Lung (tissue), 17 donors: ENCODE measurements at places on chromosomes 7 and 10. TPM values are rescaled to one million over a fixed set of nuclear protein-coding genes. Genes with fewer than 3 reads are reported as not detected.

Gene SPAM1
- not detected for total RNA-seq

Gene GOLGA7B
- 0.23 TPM for total RNA-seq

Gene MINDY4
- total RNA-seq, result 13.3 TPM

Gene HTR7
- 0.65 TPM for total RNA-seq

GRCh38 chr7:73871163-73872011 is 10.4 kb downstream of the TMEM270 start:
- no peak for DNase-seq
- H3K4me3 ChIP-seq, result no peak overlapping the region
- no peaks in the 10 kb centered on the region for H3K36me3 ChIP-seq
- H3K4me1 ChIP-seq, result peaks cover 11% of the 10 kb centered on the region
- H3K27me3 ChIP-seq, result no peaks in the 10 kb centered on the region
- no peak overlapping the region for H3K27ac ChIP-seq

DNA sequence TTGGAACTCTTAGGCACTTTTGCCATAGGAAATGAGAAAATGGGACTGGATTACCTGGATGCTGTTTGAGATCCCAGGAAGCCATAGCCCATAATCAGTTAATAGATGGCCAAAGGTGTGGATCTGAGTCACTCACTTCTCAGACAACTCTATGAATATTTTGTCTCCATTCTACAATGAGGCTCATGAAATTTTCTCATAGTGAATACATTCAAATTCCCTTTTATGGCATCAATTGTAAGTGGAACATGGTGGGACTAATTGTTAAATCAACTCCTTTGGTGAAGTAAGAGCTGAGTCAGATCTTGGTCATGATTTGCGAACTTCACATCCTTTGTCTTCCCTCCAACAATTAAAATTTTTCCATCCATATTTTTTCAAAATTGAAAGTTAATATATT is 222.1 kb downstream of the ARL4A start:
- H3K27me3 ChIP-seq, result no peaks in the 10 kb centered on the region
- H3K36me3 ChIP-seq, result no peaks in the 10 kb centered on the region
- no peak overlapping the region for H3K27ac ChIP-seq
- DNase-seq, result no peak

DNA sequence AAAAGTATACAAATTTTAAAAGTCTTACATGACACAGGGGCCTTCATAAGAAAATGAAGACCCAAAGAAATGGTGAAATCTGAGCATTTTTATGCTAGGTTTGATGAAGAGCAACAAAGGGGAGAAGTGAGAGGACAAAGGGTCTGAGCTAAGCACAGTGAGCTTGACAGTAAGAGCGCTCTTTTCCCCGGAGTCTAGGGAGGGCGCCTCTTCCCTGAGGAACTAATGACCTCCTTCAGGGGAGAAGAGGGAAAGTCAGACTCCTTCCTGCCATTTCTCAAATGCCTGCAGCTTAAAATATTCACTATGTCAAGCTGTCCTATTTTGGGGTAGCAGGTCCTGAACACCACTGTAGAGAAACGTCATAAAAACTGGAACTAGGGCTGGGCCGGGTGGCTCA is 18.1 kb upstream of the PAXIP1 start:
- no peaks in the 10 kb centered on the region for H3K4me1 ChIP-seq
- no peak for DNase-seq
- H3K27me3 ChIP-seq, result no peaks in the 10 kb centered on the region

DNA sequence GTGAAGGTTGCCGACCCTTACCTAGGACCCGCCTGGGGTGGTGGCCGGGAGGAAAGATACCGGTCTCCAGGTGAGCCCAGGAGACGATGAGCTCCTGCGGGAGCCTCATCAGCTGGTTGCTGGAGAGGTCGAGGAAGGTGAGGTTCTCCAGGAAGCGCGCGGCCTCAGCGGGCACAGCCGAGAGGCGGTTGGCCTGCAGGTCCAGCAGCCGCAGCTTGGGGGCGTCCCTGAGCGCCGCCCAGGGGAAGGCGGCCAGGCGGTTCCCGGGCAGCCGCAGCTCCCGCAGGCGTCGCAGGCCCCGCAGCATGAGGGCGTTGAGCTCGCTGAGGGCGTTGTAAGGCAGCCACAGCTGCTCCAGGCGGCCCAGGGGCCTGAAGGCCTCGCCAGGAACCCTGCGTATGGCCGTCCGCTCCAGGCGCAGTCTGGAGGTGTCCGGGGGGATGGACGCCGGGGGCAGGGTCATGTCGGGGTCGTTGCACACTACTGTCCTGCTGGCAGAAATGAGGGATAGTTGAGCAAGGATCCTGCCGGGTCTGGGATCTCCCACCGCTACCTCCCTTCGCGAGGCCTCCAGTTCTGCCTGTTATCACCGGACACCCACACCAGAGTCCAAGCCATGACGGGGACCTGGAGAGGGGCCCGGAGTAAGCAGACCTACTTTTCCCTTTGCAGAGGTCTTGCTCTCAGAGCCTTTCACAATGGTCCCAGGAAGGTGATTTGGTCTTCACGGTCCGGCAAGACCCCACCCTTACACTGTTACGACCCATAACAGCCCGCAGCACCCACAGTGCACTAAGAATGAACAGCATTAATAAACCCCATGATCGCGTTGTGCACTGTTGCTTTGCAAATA is 3.9 kb downstream of the LRIT1 start:
- no peaks in the 10 kb centered on the region for H3K36me3 ChIP-seq
- H3K27ac ChIP-seq, result no peak overlapping the region
- no peaks in the 10 kb centered on the region for H3K4me1 ChIP-seq
- H3K27me3 ChIP-seq, result no peaks in the 10 kb centered on the region
- DNase-seq, result no peak

DNA sequence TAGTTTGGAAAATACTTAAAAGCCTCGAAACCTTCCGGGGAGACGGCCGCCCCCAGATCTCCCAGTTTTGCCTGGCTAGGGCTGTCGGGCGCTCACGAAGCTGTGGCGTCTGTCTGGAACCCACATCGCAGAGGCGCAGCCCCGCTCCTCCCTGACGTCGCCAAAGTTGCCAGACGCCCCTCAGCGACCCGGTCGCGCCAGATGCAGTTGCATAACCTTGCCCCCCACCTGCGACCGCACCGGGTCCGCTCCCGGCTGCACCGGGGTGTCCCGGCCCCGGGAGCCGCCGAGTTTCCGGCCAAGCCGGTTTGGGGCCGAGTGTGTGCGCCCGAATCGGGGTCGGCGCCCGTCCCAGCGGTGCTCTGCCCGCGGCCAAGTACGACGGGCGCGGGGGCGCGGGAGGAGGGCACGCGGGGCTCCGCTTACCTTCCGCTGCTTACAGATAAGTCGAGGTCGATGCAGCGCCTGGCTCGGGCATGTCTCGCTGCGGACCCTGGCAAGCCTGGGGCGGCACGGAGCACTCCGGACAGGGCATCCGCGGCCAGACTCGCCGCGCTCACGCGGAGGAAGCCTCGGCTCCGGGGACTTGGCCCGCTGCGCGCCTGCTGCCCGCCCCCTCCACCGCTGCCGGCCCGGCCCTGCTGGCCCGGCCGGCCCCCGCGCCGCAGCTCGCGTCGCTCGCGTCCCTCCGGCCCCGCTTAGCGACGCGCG is 665 bp downstream of the INSYN2A start:
- H3K4me3 ChIP-seq, result peak overlapping the region; percentile 28
- peaks cover 22% of the 10 kb centered on the region for H3K27me3 ChIP-seq
- no peak overlapping the region for H3K27ac ChIP-seq
- peaks cover 4% of the 10 kb centered on the region for H3K4me1 ChIP-seq

DNA sequence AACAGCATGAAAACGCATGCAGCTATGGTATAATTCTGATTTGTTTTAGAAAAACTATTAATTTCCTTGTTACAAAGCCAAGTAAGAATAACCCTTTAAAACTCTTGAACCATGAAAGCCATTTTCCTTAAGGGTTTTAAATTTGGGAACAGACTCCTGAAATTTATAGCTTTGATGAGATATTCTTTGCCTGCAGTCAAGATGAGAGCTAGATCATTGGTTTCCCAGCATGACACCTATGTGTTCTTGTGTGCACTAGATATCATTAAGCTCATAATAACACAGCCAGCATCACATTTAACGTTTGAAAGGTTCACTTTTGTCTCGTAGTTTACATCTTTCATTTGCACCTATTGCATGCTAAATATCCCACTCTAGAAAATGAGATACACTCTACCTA is 202.2 kb downstream of the PHF14 start:
- DNase-seq, result no peak
- H3K4me1 ChIP-seq, result peaks cover 4% of the 10 kb centered on the region
- no peak overlapping the region for H3K27ac ChIP-seq
- no peak overlapping the region for H3K4me3 ChIP-seq
- H3K36me3 ChIP-seq, result no peaks in the 10 kb centered on the region

DNA sequence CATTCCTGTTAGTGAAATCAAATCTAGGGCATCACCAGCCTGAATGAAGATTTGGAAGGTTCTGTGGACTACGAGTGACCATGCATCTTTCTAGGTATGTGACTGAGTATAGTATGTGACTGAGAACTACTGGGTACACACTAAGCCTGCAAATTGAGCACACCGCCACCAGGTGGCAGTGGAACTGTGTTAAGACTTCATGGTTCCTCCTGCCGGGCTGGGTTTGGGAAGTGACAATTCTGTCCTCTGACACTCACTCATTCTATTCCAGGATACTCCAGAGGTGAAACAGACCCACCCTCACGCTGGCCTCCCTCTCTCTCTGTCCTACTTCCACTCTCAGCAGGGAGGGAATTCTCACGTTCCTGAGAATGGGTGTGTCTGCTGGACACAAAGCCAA is 84.0 kb upstream of the TMEM248 start:
- H3K27me3 ChIP-seq, result no peaks in the 10 kb centered on the region
- no peaks in the 10 kb centered on the region for H3K4me1 ChIP-seq
- H3K4me3 ChIP-seq, result no peak overlapping the region
- H3K36me3 ChIP-seq, result no peaks in the 10 kb centered on the region
- H3K27ac ChIP-seq, result no peak overlapping the region

GRCh38 chr10:105875050-105875449 is 1234.0 kb downstream of the SORCS3 start:
- DNase-seq, result no peak
- H3K27me3 ChIP-seq, result no peaks in the 10 kb centered on the region
- no peaks in the 10 kb centered on the region for H3K4me1 ChIP-seq
- H3K4me3 ChIP-seq, result no peak overlapping the region
- no peaks in the 10 kb centered on the region for H3K36me3 ChIP-seq

DNA sequence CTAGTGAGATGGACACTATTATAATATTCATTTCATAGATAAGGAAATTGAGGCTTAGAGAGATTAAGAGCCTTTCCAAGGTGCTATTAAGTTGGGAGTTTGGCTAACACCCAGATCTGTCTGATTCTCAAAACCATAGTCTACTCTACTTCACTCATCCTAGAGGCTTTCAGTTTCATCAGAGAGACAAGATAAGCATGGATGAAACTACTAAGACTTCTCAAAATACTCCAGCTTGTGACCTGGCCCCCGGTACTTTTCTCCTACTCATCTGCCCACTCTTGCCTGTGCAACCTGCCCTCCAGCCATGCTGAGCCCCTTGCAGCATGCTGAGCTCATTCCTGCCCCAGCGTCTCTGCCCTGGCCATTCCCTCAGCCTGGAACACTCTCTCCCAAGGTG is 12.2 kb upstream of the SLC35B4 start:
- H3K4me1 ChIP-seq, result no peaks in the 10 kb centered on the region
- H3K4me3 ChIP-seq, result no peak overlapping the region
- H3K27me3 ChIP-seq, result no peaks in the 10 kb centered on the region
- no peak for DNase-seq
- H3K36me3 ChIP-seq, result no peaks in the 10 kb centered on the region

DNA sequence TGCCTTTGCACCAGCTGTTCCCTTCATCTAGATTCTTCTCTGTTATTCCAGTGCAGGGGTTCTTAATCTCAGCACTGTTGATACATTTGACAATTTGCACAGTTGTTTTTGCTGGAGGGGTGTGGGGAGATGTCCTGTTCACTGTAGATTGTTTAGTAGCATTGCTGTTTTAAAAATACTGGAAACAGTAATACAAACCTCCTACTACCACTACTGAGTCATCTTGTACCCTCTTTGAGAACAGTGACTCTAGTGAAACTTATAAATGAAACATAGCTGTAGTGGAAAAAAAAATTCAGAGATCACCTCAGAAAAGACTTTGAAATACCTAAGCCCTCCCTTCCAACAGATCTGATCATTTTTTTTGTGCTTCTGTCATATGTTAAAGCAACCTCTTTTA is 154.8 kb upstream of the TMEM196 start:
- no peak overlapping the region for H3K4me3 ChIP-seq
- H3K27me3 ChIP-seq, result no peaks in the 10 kb centered on the region
- H3K36me3 ChIP-seq, result no peaks in the 10 kb centered on the region
- H3K27ac ChIP-seq, result no peak overlapping the region
- DNase-seq, result no peak

DNA sequence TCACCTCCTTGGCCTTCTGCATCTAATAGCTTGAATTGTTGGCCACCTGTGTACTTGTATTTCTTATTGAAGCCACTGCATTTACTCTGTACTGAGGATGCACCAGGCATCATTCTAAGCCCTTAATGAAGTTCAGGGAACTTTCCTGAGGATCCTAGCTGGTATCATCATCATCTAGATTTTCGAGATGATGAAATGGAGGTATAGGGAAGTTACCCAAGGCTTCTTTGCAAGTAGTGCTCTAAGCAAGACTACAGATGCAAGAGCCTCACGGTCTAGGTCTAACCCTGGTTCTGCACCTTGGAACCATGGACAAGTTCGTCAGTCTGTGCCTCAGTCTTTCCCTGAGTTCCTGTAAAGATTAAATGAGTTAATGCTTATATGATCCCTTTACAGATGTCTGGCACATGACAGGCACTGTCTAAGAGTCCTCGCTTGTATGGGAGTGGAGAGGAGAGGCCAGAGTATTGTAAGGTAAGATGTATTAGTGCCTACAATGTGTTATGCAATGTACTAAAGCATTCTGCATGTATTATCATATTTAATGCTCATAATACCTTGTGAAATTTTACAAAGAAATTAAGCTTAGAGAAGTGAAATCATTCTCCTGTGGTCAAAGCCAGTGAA is 145.1 kb downstream of the KCNMA1 start:
- H3K27me3 ChIP-seq, result no peaks in the 10 kb centered on the region
- H3K36me3 ChIP-seq, result no peaks in the 10 kb centered on the region
- H3K27ac ChIP-seq, result no peak overlapping the region
- H3K4me1 ChIP-seq, result no peaks in the 10 kb centered on the region

DNA sequence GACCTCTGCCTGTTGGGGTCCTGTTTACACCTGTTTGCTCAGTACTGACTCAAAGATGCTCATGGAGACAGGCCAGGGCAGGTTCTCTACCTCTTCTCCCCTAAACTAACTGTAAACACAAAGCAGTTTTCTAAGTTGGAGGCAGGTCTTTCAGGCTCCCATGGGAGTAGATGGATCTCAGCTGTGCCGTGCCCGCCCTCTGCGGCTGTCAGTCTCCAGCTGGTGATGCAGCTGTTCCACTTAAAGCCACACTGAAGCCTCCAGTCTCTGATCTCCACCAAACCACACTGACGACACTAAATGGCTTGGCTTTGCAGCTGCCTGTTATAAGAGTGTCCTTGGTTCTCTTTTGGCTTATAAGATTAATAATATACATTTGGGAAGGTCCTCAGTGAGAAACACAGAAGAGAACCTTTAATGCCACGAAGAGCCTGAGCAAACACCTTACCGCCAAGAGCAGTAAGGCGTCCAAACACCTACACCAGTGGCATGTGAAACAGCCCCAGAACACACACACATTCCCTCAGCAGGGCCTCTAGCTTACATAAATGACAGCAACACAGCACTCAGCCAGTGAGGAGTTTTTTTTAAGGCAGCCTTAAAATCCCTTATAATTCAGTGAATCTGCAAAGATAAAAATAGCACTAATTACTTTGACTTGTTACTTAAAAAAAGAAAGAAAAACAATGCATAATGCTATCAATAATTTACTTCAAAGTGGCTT is 60.4 kb upstream of the KCNIP2 start:
- no peak overlapping the region for H3K4me3 ChIP-seq
- H3K27ac ChIP-seq, result no peak overlapping the region
- DNase-seq, result no peak
- no peaks in the 10 kb centered on the region for H3K4me1 ChIP-seq

GRCh38 chr7:101772508-101773211 is 44.8 kb upstream of the CUX1 start:
- no peak for DNase-seq
- H3K36me3 ChIP-seq, result no peaks in the 10 kb centered on the region
- H3K4me3 ChIP-seq, result no peak overlapping the region
- no peaks in the 10 kb centered on the region for H3K27me3 ChIP-seq
